Activated CD4-positive, alpha-beta memory T cell treated with anti-CD3 and anti-CD28 coated beads for 36 hours (primary cell): ENCODE measurements at places on chromosomes 7 and 10. TPM values are rescaled to one million over a fixed set of nuclear protein-coding genes. Genes with fewer than 3 reads are reported as not detected.

The AGBL3 gene
- total RNA-seq: 3.3 TPM

The SHTN1 gene
- total RNA-seq: 0.29 TPM

The ADAM12 gene
- total RNA-seq: 0.36 TPM

The HTR5A gene
- total RNA-seq: not detected

The BAMBI gene
- 0.31 TPM for total RNA-seq
